ENCODE measurements at places on chromosomes 6 and 20.

- no peak for DNase-seq
Observed at GRCh38 chr6:46509981-46510510, 18.8 kb upstream of the RCAN2 start.

- DNase-seq: no peak
Observed at GRCh38 chr6:135054226-135054568, 425 bp downstream of the HBS1L start.

DNA sequence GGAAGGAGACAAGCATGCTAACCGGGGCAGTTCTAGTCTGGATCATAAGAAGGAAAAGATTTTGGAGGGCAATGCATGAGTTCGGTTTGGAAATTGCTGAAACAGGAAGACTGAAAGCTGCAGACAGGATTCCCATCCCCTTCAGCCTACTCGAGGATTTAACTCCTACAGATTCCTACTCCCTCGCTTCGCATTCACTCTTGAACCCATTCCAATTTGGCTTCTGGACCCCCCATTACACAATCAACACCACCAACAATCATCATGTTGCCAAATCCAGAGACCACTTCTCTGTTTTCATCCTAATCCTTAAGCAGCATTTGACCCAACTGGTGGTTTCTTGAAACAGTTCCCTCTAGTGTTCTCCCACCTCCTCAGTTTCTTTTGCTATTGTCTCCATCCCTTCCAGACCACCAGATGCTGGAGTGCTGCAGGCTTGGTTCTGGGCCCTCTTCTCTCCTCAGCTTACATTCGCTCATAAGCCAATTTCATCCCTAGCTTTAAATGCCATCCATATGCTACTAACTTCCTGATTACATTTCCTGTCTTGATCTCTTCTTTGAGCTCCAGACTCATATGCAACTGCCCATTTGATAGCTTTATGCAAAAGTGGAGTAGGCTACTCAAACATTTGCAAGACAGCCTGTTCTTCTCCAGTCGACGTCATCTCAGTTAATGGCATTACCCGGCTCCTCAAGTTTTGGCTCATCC, 66.5 kb downstream of the DTNBP1 start:
- no peak for DNase-seq

GRCh38 chr6:163730246-163731210, 316.0 kb downstream of the QKI start:
- DNase-seq: no peak

- DNase-seq: no peak
Observed at GRCh38 chr6:80932359-80932758, 820.1 kb downstream of the TENT5A start.

- DNase-seq: no peak
Observed at GRCh38 chr6:16493112-16493511, 254.7 kb downstream of the GMPR start.

DNA sequence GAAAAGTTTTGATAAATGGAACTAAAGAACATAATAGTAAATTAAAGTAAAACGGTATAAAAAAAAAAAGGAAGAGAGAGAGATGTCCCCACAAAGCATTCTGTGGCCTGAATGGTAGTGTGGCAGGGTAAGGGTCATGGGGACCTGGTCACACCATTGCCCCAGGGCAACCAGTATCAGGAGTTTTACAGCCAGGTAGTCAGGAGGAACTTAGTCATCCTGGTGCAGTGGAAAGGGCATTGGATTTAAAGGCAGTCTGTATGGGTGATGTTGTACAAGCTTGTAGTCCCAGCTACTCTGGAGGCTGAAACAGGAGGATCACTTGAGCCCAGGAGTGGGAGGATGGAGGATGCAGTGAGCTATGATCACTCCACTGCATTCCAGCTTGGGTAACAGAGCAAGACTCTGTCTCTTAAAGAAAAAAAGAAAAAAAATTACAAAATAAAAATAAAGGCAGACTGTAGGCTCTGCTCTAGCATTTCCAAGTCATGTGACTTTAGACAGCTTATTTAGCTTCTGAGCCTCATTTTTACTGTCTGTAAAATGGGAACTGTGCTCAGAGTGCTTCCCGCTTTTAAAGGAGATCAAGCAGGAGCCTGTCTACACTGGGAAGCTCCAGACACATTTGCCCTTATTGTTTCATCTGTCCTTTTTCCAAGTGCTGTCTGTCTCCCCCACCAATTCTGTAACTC, 112.8 kb upstream of the ARMC2 start:
- DNase-seq: no peak

DNA sequence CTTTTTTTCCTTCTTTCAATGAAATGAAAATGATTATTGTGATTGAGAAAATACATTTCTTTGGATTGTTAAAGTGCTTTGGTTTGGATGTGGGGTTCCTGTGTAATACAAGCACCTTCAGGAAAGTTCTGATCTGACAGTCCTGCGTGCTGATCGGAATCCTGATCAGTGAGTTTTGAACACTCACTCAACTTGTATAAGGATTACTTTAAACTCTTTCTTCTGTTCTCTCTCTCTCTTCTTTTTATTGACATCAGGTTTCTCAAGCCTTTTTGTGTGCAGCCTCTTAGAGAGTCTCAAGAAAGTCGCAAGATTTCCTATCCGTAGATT, 710 bp downstream of the TINAG start:
- no peak for DNase-seq

- DNase-seq: peak; percentile 26
Observed at GRCh38 chr6:147205690-147206600, 1.7 kb downstream of the STXBP5 start.

- DNase-seq: no peak
Observed at GRCh38 chr20:35559042-35559693, 17.3 kb downstream of the ERGIC3 start.

DNA sequence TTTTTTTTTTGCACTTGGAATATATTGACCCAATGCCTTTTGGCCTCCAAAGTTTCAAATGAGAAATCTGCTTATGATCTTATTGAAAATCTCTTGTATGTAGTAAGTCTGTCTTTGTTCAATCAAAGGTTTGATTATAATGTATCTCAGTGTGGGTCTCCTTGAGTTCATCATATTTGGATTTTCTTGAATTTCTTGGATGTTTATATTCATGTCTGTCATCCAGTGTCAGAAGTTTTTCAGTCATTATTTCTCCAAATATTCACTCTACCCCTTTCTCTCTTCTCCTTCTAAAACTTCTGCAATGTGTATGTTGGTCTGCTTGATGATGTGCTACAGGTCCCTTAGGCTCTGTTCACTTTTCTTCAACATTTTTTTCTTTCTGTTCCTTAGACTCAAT, 95.9 kb upstream of the PTPRK start:
- no peak for DNase-seq

DNA sequence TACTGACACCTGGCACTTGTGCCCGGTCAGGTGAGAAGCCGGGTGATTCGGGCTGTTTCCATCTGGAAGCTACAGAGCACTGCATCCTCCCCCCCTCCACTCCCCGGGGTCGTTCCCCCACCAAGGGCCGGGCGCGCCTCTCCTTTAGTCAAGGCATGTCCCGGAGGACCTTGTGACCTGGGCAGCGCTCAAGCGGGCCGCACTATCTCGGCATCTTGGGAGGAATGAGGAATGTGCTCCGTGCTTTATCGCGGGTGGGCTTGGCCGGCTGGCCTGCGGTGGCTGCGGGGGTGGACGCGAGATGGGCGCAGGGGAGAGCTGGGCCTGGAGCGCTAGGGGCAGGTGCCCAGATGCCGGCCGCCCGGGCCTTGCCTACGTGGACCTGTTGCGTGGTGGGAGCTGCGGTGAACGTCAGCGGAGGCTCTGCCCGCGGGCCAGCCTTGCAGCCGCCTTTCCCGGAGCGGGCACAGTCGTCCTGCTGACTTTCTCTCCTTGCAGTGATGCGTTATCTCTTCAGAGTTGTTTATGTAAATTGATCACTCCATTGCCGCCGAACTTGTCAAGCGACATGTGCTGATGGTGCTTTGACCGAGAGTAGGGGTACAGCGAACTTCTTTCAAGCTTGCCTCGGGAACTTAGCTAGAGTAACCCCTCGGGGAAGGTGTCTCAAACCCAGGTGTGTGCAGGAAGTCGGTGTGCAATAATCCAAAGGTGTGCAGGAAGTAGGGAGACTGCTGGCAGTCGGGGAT, 1.1 kb downstream of the LRRC1 start:
- DNase-seq: no peak

DNA sequence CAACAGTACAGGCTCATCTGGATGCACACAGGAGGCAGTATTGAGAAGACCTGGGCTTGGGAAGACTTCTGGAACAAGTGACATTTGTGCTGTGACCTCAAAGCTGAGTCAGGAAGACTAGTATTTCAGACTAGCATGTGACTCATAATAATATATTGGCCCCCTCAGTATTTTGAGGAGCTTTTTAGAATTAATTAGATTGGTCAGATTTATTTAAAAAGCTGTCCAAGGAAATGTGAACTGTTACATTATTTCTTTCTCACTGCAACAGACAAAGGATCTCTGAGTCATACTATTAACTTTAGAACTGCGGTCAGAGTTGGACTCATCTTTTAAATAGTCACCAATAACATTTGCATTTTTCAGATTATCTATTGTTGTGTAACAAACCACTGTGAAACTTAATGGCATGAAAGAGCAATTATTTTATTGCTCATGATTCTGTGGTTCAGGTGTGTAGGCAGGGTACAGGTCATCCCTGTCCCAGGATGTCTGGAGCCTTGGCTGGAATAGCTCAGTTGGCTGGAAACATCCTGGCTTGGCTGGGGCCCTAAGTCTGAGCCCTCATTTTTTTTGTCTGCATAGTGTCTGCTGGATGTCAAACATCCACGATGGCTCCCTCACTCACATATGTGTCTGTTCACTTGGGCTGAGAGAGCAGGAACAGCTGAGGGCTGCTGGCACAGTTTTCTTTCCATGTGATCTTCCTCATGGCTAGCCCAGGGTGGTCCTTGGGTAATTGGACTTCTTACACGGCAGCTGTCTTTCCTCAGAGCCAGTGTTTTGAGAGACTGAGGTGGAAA, 46.9 kb downstream of the MAP3K4 start:
- DNase-seq: no peak

- no peak for DNase-seq
Observed at GRCh38 chr20:54257071-54257816, 49.4 kb downstream of the PFDN4 start.

GRCh38 chr6:109892451-109893435, 85.4 kb upstream of the GPR6 start:
- no peak for DNase-seq

DNA sequence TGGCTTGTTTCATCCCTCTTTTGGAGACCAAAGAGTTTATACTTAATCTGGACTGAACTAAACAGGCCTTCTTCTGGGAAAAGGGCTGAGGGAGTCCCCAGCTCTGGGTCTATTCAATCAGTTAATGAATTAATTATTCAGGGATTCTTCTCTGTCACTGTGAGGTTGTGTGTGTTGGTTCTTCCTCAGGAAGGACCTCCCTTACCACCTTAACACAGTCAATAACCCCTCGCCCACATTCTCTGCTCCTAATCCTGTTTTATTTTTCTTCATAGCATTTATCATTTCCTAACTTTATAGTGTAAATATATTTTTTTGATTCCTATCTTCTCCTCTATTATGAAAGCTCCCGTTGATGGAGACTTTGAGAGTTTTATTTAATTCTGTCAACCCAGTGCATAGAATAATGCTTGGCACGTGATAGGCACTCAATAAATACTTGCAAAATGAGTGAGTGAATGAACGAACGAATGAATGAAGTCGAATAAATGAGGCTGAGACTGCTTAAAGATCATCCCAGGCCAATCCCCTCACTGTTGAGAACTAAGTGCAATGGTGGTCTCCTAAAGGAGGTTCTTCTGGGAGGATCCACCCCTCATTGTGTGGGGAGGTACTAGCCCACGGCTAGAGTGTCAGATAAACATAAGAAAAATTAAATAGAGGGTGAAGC, 179.6 kb upstream of the JARID2 start:
- DNase-seq: no peak

- DNase-seq: no peak
Observed at GRCh38 chr20:23084845-23085365, 1.2 kb downstream of the CD93 start.

GRCh38 chr6:41784581-41785171, 2.8 kb upstream of the TOMM6 start:
- no peak for DNase-seq

DNA sequence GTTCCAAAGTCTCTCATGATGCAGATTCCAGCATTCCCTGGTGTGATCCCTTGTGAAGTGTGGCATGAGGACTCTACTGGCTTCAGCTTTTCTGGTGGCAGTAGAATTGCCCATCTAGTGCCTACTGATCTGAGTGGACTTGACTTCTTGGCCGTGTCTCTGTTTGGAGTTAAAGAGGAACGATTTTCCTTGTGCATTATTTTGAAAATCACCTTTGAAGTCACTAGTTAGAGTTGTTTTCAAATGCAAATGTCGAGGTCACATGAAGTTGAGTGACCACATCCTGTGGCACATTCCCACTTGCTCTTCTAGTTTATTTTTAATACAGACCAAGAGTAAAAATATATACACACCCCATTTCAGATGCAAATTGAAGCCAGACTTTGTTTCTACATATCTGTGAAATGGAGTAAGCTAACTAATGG, 270.7 kb upstream of the TAB2 start:
- no peak for DNase-seq

- no peak for DNase-seq
Observed at GRCh38 chr6:3260772-3261517, 2.2 kb downstream of the PSMG4 start.

GRCh38 chr6:137870744-137871247, 3.7 kb downstream of the TNFAIP3 start:
- no peak for DNase-seq

- no peak for DNase-seq
Observed at GRCh38 chr6:163333701-163334663, 80.5 kb upstream of the QKI start.

DNA sequence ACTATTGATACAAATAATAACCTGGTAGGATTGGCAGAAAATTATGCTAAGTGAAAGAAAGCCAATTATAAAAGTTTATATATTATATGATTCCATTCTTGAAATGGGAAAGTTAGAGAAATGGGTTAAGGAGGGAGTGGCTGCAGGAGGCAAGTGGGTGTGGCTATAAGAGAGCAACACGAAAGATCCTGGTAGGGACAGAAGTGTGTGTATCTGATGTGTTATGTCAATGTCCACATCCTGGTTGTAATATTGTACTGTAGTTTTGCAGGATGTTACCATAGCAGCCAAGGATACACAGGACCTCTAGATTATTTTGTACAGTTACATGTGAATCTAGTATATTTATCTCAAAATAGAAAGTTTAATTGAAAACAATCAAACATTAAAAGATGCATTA, 46.8 kb downstream of the SNX5 start:
- DNase-seq: no peak

GRCh38 chr6:112086744-112087135, 542 bp downstream of the TUBE1 start:
- DNase-seq: peak; percentile 40

- DNase-seq: no peak
Observed at GRCh38 chr6:35722121-35722761, 14.6 kb upstream of the ARMC12 start.

GRCh38 chr20:57874141-57874540, 164.3 kb upstream of the PMEPA1 start:
- no peak for DNase-seq

DNA sequence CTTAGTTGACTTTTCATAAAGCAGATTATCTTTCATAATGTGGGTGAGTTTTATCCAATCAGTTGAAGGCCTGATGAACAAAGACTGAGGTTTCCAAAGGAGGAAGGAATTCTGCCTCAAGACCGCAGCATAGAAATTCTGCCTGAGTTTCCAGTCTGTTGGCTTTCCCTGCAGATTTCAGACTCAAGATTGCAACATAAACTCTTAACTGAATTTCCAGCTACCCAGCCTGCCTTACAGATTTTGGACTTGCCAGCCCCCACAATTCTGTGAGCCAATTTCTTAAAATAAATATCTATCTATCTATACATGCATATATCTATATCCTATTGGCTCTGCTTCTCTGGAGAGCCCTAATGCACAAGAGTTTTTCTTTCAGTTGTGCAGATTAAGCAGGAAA, 57.3 kb upstream of the SMLR1 start:
- DNase-seq: no peak

GRCh38 chr6:139010674-139011073, 17.9 kb upstream of the ABRACL start:
- no peak for DNase-seq
